ENCODE measurements at places on chromosomes 4 and X.

- DNase-seq: no peak
Measured at GRCh38 chr4:3688018-3688998, 77.9 kb upstream of the ADRA2C start.

DNA sequence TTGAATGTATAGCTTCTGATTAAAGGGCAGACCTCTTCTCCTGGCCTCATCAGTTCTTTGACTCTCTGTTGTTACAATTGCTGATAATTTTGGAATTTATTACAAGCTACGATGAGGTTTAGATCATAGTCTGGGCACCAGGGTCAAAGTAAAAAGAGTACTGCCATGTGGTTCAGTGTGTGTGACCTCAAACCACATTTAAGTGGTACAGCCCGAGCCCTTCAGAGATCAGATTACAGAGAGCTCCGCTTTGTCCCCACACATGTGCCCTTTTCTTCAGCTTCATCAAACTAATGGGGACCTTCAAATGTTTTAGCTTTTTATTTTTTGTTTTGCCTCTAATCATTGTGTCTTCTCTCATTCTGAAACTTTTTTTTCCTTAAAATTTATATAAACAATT lies 37.1 kb downstream of the SPANXN2 start:
- DNase-seq: no peak

GRCh38 chr4:38024206-38024509 lies 64.0 kb downstream of the PTTG2 start:
- no peak for DNase-seq

GRCh38 chr4:126247409-126247808 lies 932.7 kb downstream of the FAT4 start:
- DNase-seq: no peak

GRCh38 chr4:188596021-188596420 lies 456.8 kb downstream of the TRIML1 start:
- DNase-seq: no peak

- no peak for DNase-seq
Measured at GRCh38 chr4:11421116-11421515, 7.6 kb downstream of the HS3ST1 start.

DNA sequence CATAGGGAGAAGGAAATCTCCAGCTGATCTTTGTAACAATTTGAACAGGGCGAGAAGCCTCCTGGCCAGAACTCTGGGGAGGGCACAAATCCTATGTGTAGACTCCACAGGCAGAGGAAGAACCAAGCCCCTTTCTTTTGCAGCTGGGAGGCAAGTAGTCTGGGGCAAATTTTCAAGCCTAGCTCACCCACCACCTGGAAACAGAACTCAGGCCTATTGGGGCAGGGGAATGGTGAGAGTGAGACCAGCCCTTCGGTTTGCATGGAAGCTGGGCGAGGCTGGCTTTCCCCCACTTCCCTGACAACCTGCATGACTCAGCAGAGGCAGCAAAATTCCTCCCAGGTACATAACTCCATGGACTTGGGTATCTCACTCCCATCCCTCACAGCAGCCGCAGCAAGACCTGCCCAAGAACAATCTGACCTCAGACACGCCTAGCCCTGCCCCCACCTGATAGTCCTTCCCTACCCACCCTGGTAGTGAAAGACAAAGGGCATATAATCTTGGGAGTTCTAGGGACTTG lies 138.2 kb downstream of the EMCN start:
- no peak for DNase-seq

DNA sequence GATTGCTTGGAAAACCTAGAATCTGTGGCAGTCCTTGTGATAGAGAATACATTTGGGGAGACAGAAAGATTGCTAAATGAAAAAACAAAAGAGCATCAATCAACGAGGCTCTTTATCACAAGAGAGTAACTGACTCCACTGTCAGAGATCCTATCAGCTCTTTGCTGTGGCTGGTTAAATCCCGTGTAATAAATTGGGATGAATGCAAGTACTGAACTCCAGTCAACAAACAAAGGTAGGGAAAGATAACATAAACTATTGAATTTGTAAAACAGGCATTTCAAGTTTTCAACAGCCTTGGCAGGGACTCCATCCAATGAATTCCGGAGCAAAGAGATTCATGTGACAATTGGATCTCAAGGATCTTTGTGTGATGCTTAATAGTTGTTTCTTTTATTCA lies 21.3 kb downstream of the MMRN1 start:
- no peak for DNase-seq

GRCh38 chr4:146124023-146124680 lies 51.4 kb upstream of the LSM6 start:
- no peak for DNase-seq

DNA sequence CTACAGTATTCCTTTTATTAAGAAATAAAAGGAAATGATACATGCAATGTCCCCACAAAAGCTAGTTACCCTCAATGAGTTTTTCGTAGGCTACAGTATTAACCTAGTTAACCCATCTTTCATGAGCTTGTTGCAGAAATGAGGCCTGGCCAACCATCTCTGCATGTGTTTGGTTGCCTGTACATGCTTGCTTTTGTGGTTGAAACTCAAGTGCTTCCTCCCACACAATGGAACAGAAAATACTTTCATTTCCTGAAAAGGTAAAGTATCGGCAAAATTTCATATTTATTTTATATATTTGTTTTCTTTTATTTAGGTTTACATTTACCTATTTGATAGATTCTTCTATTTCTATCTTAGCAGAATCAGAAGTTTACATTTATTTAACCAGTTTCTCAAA lies 214.6 kb upstream of the FAM241A start:
- DNase-seq: no peak

DNA sequence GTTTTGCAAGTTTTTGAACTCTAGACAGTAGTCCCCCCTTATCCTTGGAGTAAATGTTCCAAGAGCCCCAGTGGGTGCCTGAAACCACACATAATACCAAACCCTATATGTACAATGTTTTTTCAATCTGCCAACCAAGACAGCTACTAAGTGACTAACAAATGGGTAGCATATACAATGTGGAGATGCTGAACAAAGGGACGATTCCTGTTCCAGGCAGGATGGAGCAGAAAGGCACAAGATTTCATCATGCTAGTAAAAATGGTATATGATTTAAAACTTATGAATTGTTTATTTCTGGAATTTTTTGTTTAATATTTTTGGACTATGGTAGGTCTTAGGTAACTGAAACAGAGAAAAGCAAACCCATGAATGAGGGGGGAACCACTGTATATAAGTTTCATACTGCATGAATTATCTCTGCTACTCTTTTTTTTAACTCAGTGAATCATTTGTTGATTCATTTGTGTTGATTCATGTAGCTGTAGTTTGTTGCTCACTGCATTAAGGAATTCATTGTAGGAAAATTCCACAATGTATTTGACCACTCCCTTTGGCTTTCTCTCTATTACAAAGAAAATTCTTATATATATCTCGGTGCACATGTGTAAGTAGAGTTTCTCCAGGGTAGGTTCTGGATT lies 21.9 kb upstream of the ANXA3 start:
- peak; percentile 32 for DNase-seq

GRCh38 chr4:54091637-54092404 lies 8.1 kb upstream of the GSX2 start:
- DNase-seq: peak; percentile 89

- no peak for DNase-seq
Measured at GRCh38 chr4:110170861-110171260, 27.6 kb downstream of the ELOVL6 start.

GRCh38 chr4:77203380-77204197 lies 46.6 kb downstream of the CCNG2 start:
- DNase-seq: peak; percentile 74

DNA sequence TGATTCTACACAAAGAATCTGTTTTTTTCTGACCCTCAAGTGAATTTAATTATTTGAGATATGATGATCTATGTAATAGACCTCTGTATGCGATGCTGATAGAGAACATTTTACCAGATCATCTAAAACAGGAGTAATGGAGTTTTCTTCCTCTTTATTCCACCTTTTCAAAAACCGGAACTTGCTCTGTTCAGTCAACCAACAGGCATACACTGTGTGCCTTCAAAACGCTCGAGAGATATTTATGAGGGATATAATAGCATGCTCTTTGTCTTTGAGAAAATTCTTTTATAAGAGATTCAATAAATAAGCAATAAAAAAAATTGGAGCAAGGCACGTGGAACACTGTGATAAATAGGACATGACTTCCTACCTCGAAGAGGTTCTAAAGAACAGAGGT lies 2.0 kb downstream of the NYX start:
- DNase-seq: no peak

DNA sequence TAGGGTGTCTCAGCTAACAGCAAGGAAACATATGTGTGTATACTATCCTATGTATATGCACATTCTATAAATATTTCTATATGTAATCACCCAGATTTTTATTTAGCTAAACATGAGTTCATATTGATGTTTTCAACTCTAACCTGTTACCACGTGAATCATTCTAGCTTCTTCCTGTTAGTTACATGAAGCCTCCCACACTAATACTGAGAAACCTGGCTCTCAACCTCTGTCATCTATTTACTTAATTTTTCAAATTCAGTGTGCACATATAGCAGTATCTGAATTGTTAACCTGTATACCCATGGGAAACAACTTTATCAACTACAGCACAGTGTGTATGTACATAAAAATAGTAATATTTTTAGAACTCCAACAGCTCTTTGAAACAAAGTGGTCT lies 57.3 kb downstream of the KLF8 start:
- DNase-seq: no peak

GRCh38 chrX:68897118-68897945 lies 68.5 kb downstream of the EFNB1 start:
- DNase-seq: no peak

GRCh38 chr4:137387924-137388323 lies 144.4 kb downstream of the PCDH18 start:
- DNase-seq: no peak

DNA sequence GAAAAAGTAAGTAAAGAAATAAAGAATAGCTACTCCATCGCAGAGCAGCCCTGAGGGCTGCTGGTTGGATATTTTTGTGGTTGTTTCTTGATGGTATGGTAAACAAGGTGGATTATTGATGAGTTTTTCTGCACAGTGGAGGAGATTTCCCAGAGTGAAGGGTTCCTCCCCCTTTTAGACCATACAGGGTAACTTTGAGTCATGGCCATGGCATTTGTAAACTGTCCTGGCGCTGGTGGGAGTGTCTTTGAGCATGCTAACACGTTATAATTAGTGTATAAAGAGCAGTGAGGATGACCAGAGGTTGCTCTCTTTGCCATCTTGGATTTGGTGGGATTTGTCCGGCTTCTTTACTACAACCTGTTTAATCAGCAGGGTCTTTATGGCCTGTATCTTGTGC lies 128.2 kb downstream of the ASMT start:
- DNase-seq: no peak

- DNase-seq: no peak
Measured at GRCh38 chr4:79662651-79663050, 254.6 kb upstream of the GK2 start.

DNA sequence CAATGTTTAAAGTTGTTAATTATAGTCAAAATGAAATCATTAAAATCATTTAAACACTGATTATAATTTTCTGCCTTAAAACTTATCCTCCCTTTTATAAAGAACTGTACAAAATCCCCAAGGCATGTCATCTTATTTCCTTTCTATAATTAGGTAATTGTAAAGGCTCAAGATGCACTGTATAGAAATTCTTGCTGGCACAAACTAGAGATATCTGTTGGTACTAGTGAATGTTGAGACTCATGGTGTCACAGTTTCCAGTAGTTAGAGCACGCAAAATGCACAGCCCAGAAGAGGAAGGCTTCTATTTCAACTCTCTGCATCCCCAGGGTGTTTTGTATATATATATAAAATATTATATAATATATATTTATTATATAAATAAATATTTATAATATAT lies 22.7 kb upstream of the PLA2G12A start:
- DNase-seq: no peak

DNA sequence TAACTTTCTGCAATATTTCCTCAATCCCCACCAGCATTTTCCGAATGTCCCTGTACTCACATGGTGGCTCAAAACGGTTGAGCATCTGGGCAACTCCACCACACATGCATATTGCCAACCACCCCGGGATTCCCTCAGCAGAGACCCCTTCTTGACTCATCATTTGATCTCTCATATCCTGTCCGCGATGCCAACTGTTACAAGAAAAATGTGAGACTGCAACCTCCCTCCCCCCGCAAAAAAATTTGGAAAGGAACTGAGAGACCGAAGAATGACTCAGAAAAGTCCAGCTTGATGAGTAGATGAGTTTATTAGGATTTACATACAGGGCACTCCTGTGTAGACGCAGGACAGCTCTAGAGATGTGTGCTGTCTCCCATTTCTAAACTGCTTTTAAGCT lies 561.4 kb downstream of the ZIC3 start:
- DNase-seq: peak; percentile 3

DNA sequence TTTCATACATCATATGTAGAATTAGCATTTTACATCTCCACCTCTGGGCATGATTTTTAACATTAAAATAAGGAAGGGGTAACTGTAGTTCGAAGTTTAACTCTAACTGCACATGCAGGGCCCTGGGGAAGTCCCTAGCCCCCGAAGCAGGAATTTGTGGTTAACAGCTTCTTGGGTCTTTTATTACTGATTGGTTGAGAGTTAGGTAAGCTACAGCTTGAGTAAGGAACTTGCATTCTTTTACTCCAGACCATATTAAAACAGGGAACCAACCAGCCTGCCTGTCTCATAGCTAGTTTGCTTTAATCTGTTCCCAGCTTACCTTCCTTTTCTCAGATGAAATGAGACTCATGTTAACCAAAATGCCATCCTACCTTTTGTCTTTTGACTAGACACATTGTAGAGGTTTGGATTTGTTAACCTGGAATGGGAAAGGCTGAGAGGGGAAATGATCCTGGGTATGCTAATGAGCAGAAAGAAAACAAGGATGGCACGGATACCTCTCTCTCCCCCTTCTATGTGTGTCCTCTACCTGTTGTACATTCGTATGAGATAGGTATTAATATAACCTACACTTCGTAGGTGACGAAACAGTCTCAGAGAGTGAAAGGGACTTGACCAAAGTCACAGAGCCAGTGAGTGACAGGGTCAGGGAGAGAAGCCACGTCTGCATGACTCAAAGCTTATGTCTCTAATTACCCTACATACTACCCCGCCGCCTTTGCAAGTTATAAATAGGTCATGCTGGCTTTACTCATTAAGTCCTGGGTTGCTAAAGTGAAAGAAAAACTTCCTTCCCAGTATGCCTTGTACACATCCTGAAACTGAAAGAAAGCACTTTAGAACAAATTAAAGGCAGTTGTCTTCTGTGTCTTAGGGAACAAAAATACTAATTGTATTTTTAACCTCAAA lies 119.5 kb upstream of the AFF2 start:
- DNase-seq: no peak

GRCh38 chrX:140572724-140573123 lies 67.9 kb upstream of the SOX3 start:
- DNase-seq: peak; percentile 10

GRCh38 chr4:156773648-156774357 lies 197.8 kb downstream of the PDGFC start:
- DNase-seq: no peak

DNA sequence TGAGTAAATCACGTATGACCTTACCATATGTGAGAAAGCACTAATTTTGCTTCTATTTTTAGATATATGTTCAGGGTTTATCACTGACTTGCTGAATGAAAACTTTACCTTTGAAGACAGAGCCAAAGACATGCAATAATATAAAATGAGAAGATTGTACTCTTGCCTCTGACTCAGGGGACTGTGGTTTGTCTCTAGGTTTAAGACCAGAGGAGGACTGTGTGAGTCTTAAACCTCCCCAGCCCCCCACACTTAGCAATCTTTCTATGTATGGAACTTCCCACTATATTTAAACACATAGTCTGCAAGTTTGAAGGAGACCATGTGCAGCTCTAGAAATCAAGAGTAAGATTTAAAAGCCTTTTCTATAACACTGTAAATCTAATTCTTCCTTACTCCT lies 368.7 kb upstream of the FAM241A start:
- no peak for DNase-seq

- DNase-seq: peak; percentile 7
Measured at GRCh38 chr4:157012781-157013180, 41.2 kb upstream of the PDGFC start.
